AG04449 (cell line): ENCODE measurements at places on chromosomes 5 and 9.

- DNase-seq, result no peak
These were observed 14.3 kb downstream of the ZBTB34 start for GRCh38 chr9:126874546-126875314.

- no peak for DNase-seq
These were observed 6.9 kb downstream of the MRPS2 start for GRCh38 chr9:135507104-135508035.

DNA sequence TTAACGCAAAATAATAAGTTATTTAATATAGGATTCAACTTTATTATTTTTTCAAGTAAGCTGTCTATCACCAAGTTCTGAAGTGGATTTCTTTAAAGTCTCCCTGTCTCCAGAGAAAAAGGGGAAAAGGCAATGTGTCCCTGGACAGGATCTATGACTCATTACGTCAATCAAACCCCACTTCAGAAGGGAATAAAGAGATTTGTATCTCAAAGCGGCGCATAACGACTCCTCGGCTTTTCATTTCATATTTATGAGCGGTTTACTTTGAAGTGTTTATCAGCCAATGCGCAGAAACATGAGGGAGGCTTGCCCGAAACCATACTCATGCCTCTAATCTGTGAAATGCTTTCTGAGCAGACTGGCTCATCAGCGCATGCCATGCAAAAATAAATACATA, 938.6 kb upstream of the WWC1 start:
- DNase-seq, result no peak

DNA sequence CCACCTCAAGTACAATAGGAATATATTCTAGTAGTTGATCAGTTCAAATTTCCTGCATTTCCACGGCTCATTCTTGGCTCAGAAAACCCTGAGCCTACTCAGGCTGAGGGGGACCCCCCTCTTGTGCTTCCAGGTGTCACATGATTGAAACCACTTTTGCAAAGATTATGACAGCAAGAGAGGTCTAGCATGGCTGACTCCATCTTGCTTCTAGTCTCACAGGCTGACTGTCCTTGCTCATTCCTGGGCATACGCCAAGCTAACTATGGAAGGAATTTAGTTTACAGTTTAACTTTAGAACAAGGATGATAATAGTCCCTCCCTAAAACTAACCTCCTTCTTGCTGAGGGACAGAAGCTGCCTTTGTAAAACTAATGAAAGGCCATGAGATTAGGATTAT, 154.1 kb downstream of the SNX18 start:
- no peak for DNase-seq

- DNase-seq, result no peak
These were observed 33.2 kb downstream of the F2RL2 start for GRCh38 chr5:76590027-76590426.

DNA sequence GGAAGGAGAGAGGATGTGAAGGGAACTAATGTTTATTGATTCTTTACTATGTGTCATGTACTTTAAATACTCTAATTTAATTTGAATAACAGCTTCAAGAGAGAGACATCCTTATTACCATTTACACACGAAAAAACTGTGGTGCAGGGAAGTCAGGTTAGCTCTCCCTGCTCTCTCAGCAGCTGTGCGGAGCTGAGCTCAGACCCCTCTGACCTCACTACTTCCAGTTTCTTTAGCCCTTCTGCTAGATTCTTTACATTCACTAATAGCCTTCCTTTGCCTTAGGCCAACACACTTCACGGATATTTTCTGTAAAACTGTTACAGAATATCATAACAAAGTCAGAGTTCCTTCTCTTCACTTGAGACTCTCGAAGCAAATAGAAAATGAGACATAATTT, 131.3 kb upstream of the ARRDC3 start:
- no peak for DNase-seq

- DNase-seq, result no peak
These were observed 339.0 kb upstream of the KIF2A start for GRCh38 chr5:61966997-61967396.

- DNase-seq, result no peak
These were observed 78.6 kb downstream of the GOLM1 start for GRCh38 chr9:86020731-86021130.

GRCh38 chr9:91736898-91737601, 213.0 kb downstream of the ROR2 start:
- no peak for DNase-seq

- DNase-seq, result no peak
These were observed 36.2 kb downstream of the NEK6 start for GRCh38 chr9:124293718-124294506.

- DNase-seq, result no peak
These were observed 122.1 kb upstream of the DAPK1 start for GRCh38 chr9:87375397-87376073.

- no peak for DNase-seq
These were observed 116.0 kb downstream of the KCNIP1 start for GRCh38 chr5:170619869-170620268.

GRCh38 chr9:107316795-107317661, 33.9 kb downstream of the RAD23B start:
- DNase-seq, result no peak

- peak; percentile 91 for DNase-seq
These were observed 109.8 kb downstream of the HMHB1 start for GRCh38 chr5:143921525-143922311.

DNA sequence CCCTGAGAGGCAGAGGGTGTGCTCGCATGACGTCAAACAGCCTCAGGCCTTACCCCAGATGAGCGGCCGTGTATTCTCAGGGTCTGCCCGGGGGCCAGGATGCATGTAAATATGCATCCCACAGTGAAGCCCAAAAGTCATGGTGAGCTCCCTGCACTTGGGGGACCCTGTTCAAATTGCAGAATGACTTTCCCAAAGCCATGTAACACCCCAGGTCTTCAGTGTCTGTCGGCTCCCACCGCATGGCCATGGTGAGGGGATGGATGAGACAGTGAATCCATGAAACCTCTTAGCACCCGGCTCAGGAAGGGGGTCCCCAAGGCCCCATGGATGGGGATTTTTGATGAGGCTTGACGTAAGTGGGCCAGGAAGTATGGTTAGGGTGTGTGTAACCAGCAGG, 9.3 kb upstream of the COL5A1 start:
- no peak for DNase-seq

DNA sequence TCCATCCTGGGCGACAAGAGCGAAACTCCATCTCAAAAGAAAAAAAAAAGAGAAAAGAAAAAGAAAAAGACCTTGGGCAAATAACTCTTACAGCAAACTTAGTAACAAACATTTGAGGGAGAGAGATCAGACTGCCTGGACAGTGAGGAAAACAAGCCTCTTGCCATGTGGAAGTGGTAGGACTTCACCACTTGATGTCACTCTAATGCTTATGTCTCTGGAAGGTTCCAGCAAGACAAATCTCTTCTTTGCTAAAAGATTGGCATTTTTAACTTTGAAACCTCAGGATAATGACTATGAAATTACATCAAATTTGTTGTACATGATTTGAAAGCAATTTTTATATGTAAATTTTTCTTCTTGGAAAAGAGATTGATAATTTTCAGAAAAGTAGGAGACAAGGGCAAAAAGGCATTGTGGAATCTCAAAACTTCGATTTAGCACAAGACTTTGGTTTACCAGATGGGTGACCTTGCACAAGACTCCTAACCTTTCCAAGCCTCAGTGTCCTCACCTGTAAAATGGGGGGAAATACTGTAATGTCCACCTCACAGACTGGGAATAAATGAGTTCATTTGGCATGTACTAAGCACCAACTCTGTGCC, 5.4 kb downstream of the ACTL7B start:
- no peak for DNase-seq

GRCh38 chr9:123601828-123602227, 245.8 kb downstream of the CRB2 start:
- no peak for DNase-seq

DNA sequence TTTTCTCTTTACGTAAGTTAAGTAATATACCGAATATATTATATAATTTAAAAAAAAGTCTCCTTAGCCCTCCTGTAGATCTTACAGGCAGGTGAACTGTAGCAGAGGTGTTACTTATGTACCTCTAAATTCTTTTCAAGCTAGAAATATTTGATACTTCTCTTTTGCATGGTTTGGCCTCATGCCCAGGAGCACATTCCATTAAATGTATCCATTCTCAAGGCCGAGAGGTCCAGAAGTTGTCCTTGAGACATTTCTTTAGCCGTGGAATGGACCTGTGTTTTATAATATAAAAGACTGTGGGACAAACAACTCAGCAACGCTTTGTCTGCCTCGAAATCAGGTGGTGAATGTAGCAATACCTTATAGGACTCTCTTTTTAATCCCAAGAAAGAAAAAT, 184.5 kb downstream of the TRIO start:
- no peak for DNase-seq

DNA sequence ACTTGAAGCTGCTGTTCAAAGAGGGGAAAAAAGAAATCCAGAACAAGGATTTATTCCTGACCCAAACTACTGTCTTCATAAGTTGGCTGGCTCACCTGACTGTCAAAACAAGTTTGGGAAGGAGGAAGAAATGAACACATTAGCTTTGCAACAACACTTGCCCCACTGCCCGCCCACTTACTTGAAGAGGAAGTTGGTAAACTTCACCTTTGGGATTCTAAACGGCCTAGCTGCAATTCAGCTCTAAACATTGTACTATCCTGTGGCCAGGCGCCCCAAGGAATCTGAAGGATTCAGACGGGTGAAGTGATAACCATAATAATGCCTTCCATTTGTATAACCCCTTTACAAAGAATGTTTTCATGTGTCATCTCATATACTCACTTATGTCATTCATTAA, 199.4 kb downstream of the ARRDC3 start:
- no peak for DNase-seq

GRCh38 chr9:111020594-111020993, 17.7 kb downstream of the LPAR1 start:
- no peak for DNase-seq

- DNase-seq, result peak; percentile 51
These were observed 61.5 kb downstream of the FXN start for GRCh38 chr9:69097064-69097463.

DNA sequence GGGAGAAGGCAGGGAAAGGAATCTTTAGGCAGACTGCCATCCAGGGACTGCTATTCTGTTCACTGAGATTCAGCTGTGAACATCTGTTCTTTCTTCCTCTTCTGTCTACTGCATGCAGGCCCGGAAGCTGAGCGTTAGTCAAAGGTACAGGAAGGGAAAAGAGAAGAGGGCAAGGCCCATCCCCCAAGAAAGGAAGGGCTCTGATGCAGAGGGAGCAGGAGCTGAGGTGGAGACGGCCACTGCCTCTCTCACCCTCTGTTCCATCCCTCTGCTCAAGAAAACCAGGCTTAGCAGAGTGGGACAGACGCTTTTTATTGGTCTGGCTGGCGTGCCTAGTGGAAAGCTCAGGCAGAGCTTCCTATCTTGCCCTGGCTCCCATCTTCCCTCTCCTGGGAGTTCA, 57.6 kb downstream of the PFDN1 start:
- DNase-seq, result no peak

- DNase-seq, result no peak
These were observed 55.7 kb upstream of the FAM120AOS start for GRCh38 chr9:93509084-93509483.

DNA sequence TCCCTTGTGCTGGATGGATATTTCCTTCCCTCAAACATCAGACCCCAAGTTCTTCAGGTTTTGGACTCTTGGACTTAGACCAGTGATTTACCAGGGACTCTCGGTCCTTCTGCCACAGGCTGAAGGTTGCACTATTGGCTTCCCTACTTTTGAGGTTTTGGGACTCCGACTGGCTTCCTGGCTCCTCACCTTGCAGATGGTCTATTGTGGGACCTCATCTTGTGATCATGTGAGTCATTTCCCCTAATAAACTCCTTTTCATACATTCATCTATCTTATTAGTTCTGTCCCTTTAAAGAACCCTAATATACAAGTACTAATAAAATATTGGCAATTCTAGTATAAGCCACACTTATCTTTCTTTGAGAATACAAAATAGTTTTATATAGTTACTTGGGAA, 1078.9 kb downstream of the CDH12 start:
- DNase-seq, result no peak

DNA sequence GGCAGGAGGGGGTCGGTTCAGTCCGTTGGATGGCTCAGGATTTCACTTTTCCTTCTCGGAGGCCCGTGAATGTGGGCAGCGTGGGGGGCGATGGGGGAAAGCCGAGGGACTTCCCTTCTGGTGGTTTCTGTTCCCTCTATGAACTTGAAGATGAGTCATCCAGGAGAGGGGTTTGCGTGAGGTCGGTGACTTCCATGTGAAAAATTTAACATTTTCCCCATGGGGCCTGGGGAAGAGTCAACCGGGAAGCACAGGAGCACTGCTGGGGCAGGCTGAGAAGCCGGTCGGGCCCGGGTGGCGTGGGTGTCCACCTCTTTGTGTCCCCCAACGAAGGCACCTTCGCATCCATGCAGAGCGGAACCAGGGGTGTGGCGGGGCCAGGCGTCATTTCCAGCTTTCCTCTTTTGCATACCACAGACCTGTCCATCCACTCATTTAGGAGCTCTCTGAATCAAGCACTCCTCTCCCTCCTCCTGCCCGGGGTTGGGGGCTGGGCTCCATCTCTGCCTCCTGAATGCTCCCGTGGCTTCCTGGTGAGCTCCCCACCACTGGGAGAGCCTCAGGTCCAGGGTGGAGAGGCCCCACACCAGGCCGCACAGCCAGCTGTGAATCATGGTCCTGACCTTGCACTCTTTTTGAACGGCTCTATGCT, 68.4 kb downstream of the ANKRD33B start:
- DNase-seq, result no peak

- no peak for DNase-seq
These were observed 171.3 kb downstream of the SLC28A3 start for GRCh38 chr9:84169240-84169639.

DNA sequence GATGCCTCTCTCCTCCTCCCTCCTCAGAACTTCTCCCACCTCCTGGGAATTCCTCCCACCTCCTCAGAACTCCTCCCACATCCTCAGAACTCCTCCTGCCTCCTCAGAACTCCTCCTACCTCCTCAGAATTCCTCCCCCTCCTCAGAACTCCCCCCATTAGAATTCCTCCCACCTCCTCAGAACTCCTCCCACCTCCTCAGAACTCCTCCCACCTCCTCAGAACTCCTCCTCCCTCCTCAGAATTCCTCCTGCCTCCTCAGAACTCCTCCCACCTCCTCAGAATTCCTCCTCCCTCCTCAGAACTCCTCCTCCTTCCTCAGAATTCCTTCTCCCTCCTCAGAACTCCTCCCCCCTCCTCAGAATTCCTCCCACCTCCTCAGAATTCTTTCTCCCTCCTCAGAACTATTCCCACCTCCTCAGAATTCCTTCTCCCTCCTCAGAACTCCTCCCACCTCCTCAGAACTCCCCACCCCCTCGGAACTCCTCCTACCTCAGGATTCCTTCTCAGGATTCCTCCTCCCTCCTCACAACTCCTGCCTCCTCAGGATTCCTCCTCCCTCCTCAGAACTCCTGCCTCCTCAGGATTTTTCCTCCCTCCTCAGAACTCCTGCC, 23.9 kb downstream of the SLC46A2 start:
- no peak for DNase-seq

GRCh38 chr9:16509997-16510396, 360.5 kb downstream of the BNC2 start:
- DNase-seq, result no peak

DNA sequence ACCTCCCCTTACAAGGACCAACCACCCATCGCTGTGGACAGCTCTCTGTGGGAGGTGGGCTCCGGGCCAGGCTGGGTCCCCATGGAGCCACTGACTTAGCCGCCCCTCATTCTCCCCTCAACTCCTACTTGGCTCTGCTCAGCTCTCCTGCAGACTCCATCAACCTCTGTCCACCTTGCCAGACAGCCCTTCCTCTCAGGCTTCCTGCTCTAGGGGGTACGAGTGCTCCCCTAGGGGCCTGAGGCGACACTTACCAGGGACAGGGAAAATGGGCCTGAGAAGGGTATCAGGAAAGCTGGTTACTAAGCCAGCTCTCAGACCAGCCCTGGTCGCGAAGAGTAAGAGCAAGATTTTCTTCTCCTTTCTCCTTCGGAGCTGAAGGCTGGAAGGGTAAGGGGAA, 43.9 kb downstream of the SHB start:
- no peak for DNase-seq

GRCh38 chr5:115815006-115815692, 1.3 kb downstream of the CDO1 start:
- no peak for DNase-seq
